ENCODE measurements at places on chromosomes 1 and 21.
A peak's percentile ranks its signal among the peaks of the same experiment; 100 is the strongest.

DNA sequence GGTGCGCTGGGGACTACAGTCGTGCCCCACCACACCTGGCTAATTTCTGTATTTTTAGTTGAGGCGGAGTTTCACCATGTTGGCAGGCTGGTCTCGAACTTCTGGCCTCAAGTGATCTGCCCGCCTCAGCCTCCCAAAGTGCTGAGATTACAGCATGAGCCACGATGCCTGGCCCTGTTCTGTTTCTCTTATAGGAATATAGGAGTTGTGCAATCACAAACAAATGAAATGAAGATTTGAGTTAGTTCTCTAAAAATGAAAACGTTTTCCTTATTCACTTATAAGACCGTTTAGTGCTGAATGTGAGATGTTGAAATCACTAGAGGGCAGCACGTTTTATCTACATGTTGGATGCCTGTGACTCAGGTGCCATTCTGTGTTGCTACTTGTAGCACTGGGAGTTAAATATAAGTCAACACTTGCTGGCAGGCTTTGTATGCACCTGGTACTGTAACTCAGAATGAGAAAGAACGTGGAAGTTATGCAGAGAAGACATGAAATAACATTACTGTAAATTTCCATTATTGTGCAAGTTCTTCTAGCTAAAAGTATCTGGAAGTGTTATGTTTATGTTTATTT, 45.8 kb downstream of the MIGA1 start:
- no peak for DNase-seq

- no peak for DNase-seq
Measured at GRCh38 chr1:15934211-15935055, 41.5 kb downstream of the ZBTB17 start.

DNA sequence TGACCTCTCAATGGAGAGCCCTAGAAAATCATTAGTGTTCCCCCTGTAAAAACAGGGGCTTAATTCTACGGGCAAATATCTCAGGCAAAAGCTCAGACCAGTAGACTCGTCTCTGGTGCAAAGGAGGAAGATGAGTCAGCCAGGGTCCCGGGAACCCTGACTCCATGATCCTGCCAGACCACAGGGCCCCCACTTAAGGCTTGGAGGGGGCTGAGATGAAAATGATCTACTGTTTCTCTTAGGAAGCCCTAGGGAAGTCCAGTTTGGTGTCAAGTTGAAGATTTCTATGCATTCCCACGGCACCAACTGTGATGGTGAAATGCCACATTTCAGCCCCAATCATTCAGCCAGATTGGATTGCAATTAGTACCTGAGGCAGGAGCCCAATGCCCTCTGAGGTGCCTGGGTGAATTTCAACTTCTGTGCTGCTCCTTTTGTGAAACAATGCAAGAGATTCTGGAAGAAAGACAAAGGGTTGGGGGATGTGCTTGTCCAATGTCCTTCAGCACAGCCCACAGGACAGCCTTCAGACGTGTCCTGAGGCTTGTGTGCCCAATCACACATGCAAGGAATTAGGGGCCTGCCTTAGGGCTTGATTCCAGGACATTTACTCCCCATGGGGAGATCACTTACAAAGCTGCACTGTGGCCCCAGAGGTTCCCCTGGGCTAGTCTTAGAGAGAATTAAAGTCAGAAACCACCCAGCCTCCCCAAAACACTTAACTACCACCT, 18.1 kb downstream of the NAV1 start:
- no peak for DNase-seq

DNA sequence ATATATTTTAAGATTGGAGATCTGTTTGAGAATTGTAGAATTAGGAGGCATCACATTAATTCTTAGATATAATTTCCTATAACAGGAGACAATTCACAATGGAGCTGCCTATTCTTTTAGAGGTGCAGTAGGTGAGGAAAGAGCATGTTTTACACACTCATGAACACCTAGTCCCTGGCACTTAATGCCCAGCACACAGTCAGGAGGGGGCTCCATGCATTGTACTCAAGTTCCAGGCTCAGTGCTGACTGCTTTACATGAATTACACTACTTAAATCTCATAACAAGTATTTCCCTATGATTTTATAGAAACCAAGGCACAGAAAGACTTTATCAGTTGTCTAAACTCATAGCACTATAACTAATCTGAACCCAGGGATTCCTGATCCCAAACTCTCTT, 360 bp upstream of the GBP3 start:
- no peak for DNase-seq

GRCh38 chr1:8133657-8134430, 107.7 kb upstream of the ERRFI1 start:
- no peak for DNase-seq

- no peak for DNase-seq
Measured at GRCh38 chr1:63322944-63323864, 837 bp downstream of the FOXD3 start.

DNA sequence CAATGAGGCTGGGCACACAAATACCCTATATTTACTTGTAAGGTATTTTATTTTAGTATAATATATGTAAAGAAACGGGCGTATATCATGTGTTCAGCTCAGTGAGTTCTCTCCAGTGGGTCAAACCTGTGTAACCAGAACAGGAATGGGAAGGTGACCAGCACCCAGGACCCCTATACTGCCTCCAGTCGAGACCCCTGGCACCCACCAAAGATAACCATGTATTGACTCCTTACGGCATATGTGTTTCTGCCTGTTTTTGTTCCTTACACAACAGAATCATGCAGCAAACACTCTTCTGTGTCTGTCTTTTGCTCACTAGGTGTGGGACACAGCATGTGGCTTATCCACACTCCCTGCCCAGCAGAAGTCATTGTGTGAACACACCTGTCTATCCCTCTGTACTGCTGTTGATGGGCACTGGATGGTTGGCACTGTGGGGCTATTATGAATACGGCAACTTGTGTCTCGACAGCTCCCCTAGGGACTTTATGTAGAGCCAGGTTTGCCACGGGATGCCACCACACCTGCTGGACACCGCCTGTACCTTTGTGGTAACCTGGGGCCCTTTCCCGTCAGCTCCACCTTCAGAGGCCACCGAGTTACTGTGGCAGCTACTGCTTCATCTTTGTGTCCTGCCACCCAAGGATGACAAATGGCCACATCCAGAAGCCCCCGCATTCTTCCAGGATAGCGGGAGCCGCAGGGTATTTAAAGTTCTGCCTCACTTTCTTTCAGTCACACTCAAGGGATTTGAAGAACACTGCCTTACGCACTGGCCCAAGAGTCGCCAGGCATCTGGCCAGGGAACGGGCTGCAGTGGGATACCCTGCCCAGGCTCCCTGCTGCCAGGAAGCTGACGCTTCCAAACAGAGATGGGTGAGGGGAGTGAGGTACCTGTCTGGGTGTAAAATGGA, 23.5 kb upstream of the C2CD2 start:
- DNase-seq: no peak

DNA sequence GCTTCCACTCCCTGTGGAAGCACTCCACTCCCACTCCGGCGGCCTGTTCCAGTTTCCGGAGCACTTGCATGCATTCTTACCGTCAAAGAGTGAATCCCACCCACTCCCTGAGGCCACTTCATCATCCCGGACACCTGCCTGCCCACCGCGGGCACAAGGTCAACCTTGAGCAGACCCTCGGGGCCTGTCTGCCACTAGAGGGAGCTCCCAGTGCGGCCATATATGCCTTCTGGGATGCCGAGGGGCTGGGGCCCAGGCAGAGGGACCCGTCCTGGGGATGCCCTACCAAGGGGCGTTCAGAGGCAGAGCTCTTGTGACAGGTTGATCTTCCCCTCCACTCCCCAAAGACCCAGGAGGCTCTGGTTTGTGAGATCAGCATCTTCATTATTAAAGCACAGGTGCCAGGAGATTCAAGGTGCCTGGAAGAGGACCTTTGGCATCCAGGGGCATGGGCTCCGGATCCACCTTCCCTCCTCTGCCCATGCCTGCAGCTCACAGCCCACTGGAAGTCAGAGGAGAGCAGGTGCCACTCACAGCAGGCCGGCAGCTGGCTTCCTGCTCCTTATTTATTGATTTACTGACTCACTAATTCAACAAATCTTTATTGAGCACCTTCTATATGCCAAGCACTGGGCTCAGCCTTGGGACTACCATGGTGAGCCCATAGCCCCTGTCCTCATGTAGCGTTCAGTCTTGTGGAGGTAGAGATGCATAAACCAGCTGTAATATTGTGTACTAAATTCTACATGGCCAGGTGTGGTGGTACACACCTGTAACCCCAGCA, 47.3 kb downstream of the UBIAD1 start:
- peak; percentile 20 for DNase-seq

- DNase-seq: no peak
Measured at GRCh38 chr1:61135291-61135690, 52.9 kb downstream of the NFIA start.

GRCh38 chr1:32404946-32405345, 10.7 kb upstream of the BSDC1 start:
- no peak for DNase-seq

GRCh38 chr1:201696217-201696761, 132.7 kb upstream of the IPO9 start:
- no peak for DNase-seq

DNA sequence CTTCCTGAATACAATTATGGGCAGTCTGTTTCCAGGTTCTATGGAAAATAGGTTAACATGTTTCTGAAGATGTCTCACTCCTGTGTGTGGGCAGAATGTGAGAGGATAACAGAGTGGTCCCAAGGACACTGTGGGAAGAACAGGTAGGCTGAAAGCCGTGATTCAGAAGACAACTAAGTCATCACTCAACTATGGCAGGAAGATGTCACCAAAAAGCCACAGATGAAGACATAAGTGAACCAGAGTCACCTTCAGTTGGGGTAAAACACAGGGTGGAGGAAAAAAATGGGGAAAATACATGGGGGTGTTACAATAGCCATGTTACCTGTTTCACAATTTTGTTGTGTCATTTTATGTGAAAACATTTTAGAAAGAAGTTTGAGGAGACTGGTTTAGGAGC, 75.1 kb downstream of the UCHL5 start:
- DNase-seq: no peak

DNA sequence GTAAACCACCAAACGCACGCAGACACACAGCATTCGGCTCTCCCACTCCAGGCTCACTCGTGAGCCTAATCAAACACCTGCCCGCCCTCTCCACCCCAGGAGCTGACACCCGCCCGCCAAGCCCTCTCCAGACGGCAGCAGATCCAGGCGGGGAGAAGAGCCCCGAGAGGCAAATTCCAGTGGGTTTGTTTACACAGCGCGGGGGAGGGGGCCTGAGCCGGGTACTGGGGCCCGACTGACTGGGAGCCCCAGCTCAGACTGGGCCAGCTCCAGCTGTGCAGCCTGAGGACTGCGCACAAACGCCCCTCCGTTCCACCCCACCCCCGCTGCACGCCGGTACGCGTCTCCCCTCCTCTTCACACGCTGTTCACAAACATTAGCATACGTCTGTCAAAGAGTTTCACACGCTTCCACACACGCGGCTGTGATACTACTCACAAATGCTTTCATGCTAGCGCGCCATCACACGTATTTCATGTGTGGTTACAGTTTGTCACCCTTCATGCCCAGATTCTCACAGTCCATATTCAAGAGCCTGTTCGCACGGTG, 1.0 kb upstream of the EFNA1 start:
- peak; percentile 26 for DNase-seq

GRCh38 chr1:201346337-201346939, 31.0 kb downstream of the TNNT2 start:
- DNase-seq: no peak

DNA sequence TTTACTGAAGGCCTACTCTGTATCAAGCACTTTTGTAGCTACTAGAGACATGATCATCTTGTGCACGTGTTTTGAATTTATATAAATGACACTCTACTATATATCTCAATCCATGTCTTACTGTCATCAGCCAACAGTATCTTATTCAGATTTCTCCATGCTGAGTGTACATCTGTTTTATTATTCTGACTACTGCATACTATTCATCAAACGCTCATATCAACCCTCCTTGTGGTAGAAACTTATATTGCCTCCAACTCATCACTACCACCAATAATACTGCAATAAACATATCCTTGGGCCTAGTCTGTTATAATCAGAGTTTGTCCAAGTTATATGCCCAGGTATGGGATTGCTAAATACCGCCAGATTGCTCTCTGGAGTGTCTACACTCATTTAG, 81.6 kb upstream of the IRF2BP2 start:
- DNase-seq: no peak

GRCh38 chr1:156444407-156445001, 56.1 kb downstream of the MEF2D start:
- DNase-seq: no peak

DNA sequence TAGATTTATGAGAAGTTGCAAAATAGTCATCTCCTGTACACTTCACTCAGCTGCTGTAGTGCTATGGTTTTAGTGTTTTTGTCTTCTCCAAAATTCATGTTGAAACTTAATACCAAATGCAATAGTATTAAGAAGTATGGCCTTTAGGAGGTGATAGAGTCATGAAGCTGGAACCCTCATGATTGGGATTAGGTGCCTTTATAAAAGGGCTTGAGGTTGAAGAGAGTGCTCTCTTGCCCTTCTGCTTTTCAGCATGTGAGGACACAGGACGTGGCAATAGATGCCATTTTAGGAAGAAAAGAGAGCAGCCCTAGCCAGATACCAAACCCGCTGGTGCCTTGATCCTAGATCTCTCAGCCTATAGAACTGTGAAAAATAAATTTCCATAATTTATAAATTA, 87.6 kb downstream of the CTH start:
- no peak for DNase-seq
